Frontal cortex (tissue), 4 donors: ENCODE measurements at places on chromosomes 12 and 14. TPM values are rescaled to one million over a fixed set of nuclear protein-coding genes. Genes with fewer than 3 reads are reported as not detected.

GPR132 gene
- 1.2 TPM for total RNA-seq

KRT83 gene
- not detected for total RNA-seq

KITLG gene
- 56.3 TPM for total RNA-seq

LBHD2 gene
- total RNA-seq, result not detected

NTN4 gene
- 60.3 TPM for total RNA-seq

JAG2 gene
- total RNA-seq, result 21.2 TPM

RITA1 gene
- total RNA-seq, result 10.2 TPM

TPPP2 gene
- not detected for total RNA-seq

TAS2R50 gene
- total RNA-seq, result 3.7 TPM

PCED1B gene
- 0.41 TPM for total RNA-seq

HOXC12 gene
- not detected for total RNA-seq

CD163L1 gene
- total RNA-seq, result 5.7 TPM

PLEK2 gene
- 0.41 TPM for total RNA-seq

CCDC196 gene
- not detected for total RNA-seq

KRT78 gene
- total RNA-seq, result not detected

OTOGL gene
- total RNA-seq, result 0.41 TPM

HOXC11 gene
- not detected for total RNA-seq

PMCH gene
- total RNA-seq, result 0.41 TPM

ETFBKMT gene
- total RNA-seq, result 4.5 TPM

SLC17A8 gene
- 11.0 TPM for total RNA-seq

IL31 gene
- total RNA-seq, result not detected

LIMA1 gene
- total RNA-seq, result 12.6 TPM

PPP4R4 gene
- 1.6 TPM for total RNA-seq

TMPRSS12 gene
- not detected for total RNA-seq

NELL2 gene
- 2,116 TPM for total RNA-seq

PLA2G1B gene
- not detected for total RNA-seq

HOXC6 gene
- total RNA-seq, result not detected

TNS2 gene
- 11.4 TPM for total RNA-seq

FCF1 gene
- total RNA-seq, result 21.2 TPM

SMCO2 gene
- total RNA-seq, result not detected

C12orf54 gene
- not detected for total RNA-seq

TOMM20L gene
- not detected for total RNA-seq

PIP4P1 gene
- 33.8 TPM for total RNA-seq

OLR1 gene
- 4.1 TPM for total RNA-seq

CISTR gene
- not detected for total RNA-seq

STON2 gene
- total RNA-seq, result 19.2 TPM

MRPL52 gene
- 13.9 TPM for total RNA-seq

ASB8 gene
- total RNA-seq, result 37.1 TPM

THAP2 gene
- 38.7 TPM for total RNA-seq

TSPAN9 gene
- 22.4 TPM for total RNA-seq

SUPT16H gene
- 104 TPM for total RNA-seq

SLC6A15 gene
- 81.1 TPM for total RNA-seq

DBX2 gene
- 2.9 TPM for total RNA-seq

RNU4-1 gene
- total RNA-seq, result under 0.01 TPM

DPF3 gene
- total RNA-seq, result 5.7 TPM

AQP2 gene
- total RNA-seq, result not detected

DIO2 gene
- 21.2 TPM for total RNA-seq

TDRD9 gene
- total RNA-seq, result 6.5 TPM

IPO8 gene
- total RNA-seq, result 31.8 TPM
